Natural killer cell (primary cell): ENCODE measurements at places on chromosomes 6 and 20. TPM values are rescaled to one million over a fixed set of nuclear protein-coding genes. Genes with fewer than 3 reads are reported as not detected.

CLPSL2 gene
- total RNA-seq, result not detected

DNA sequence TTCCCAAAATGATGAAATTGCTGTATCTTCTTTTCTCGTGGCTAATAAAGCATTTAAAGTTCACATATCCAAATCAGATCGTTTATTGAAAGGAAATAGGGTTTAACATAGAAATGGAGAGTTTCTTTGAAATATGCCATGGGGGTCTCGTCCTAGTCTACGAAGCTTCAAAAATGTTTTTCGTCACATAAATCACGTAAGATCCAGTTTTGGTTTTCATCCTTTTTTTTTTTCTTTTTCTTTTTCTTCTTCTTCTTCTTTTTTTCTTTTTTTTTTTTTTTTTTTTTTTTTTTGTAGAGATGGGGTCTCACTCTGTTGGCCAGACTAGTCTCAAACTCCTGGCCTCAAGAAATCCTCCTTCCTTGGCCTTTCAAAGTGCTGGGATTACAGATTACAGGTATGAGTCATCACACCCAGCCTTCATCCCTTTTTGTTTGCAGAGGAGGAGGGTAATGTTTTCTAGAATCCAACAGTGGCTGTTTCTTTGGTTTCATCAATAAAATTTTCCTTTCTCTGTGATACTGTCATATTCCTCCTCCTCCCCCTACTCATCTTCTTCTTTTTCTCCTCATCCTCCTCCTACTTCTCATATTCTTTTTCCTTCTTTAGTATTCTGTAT, 94.7 kb upstream of the LOC128125822 start:
- DNase-seq, result no peak

GRCh38 chr6:90000864-90001731, 106.8 kb downstream of the GJA10 start:
- no peak for DNase-seq

- no peak for DNase-seq
These were observed 7.4 kb upstream of the SIRPB1 start for GRCh38 chr20:1627200-1627550.

DUSP15 gene
- total RNA-seq, result not detected

- no peak for DNase-seq
These were observed 234.7 kb downstream of the BTBD9 start for GRCh38 chr6:38404900-38405556.

- no peak for DNase-seq
These were observed 1.7 kb upstream of the TOMM34 start for GRCh38 chr20:44961870-44962267.

DNA sequence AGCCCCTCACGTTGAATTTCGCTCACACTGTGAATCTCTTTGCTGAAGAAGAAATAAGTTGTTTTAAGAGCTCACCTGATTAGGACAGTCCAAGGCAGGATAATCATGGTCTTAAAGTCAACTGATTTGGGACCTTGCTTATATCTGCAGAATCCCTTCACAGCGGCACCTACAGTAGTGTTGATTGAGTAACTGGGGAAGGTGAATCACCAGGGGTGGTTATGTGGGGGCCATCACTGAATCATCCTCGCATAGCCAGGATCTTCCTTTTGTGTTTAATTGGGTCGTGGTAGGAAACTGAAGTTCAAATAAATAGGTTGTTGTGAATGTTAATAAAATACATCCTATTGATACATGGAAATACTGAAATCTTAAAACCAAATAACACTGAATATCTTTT, 20.2 kb upstream of the MICA start:
- no peak for DNase-seq
